Left cardiac atrium (tissue), 4 donors: ENCODE measurements at places on chromosomes 13 and 19.

- peak; percentile 9 for DNase-seq
Observed at GRCh38 chr19:46622118-46622446, 2.8 kb downstream of the PTGIR start.

DNA sequence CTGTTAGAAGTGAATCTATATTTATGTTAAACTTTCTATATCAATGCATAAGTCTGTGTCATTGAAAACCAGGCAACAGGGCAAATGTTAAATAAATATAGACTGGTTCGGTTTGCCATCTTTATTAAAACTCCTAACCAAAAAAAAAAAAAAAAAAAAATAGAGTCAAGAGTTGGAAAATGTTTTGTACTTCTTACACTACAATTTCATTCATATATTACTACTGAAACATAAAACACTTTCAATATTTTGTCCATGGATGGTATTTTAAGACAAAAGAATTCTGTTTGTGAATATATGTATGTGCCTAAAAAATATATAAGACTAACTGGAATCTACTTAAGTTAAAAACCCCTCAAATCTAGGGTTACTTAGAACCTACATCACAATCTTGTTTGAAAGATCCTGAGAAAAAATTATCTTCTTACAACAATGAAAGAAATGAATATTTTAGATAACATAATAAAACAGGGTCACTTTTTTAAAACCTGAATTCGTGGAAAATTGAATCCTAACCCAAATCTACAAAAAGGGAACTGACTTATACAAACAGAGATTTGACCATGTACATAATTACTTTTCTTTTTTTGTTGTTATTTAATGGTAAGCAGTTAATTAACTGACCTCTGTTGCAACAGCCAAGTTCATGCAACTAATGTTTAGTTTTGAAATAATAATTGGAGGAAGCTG, 5.1 kb downstream of the DACH1 start:
- DNase-seq: no peak

DNA sequence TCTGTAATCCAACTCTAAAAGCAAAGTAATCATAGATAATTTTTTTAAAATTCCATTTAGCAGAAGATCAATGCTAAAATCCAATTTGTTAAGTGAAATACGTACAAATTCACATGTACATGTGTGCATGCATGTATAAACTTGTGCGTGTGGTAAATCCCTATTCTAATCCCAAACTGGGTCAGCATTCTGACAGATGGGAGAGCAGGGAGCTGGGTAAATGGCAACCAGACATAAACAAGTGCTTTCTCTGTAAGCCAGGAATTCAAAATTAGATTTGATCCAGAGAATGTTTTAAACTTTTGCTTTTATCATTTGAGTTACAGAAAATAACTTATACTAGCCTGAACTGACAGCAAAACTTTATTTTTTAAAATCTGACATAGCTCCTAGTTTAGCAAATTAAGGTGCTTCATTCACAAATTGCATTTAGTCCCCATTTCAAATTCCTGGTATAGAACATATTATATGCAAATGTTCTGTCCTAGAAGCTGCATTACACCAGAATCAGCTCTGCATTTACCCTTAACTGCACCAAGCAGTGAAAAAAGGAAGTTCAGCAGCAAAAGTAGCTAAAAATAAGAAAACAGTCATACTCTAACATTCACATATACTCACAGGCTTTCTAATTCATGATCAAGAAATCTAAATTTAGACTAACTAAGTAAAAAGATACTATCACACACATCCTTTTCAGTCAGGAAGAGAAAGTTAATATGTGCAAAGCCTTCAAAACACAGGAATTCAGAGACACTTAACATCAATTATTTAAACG, 32.6 kb downstream of the UBL3 start:
- DNase-seq: no peak

DNA sequence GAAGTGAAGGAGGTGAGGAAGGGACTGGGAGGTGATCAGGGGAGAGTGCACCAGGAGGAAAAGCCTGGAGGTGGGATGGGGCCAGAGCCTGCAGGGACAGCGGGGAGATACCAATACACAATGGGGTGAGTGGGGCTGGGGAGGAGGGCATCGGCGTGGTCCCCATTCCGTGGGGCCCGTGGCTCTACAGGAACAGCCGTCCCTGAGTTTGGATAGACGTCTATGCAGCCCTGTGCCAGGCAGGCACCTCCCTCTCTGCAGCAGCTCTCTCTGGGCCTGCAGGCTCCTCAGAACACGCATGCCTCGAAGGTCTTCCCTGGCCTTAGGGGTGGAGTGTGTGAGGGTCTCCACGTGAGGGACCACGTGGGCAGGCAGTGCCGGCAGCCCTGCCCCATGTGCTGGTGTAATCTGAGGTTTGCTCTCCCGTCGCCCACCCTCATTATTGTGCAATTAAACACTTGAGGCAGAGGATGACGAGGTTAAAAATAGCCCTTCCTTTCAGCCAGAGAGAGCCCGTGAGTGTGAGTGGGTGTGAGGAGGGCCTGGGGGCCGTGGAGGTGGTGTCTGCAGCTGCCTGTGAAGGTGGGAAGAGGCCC, 16.5 kb downstream of the C2CD4C start:
- DNase-seq: peak; percentile 19

GRCh38 chr19:18412610-18413239, 6.5 kb upstream of the SSBP4 start:
- DNase-seq: no peak

DNA sequence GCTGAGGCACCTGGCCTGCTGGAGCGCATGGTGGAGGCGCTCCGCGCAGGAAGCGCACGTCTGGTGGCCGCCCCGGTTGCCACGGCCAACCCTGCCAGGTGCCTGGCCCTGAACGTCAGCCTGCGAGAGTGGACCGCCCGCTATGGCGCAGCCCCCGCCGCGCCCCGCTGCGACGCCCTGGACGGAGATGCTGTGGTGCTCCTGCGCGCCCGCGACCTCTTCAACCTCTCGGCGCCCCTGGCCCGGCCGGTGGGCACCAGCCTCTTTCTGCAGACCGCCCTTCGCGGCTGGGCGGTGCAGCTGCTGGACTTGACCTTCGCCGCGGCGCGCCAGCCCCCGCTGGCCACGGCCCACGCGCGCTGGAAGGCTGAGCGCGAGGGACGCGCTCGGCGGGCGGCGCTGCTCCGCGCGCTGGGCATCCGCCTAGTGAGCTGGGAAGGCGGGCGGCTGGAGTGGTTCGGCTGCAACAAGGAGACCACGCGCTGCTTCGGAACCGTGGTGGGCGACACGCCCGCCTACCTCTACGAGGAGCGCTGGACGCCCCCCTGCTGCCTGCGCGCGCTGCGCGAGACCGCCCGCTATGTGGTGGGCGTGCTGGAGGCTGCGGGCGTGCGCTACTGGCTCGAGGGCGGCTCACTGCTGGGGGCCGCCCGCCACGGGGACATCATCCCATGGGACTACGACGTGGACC, 9.7 kb upstream of the STRN4 start:
- DNase-seq: no peak

DNA sequence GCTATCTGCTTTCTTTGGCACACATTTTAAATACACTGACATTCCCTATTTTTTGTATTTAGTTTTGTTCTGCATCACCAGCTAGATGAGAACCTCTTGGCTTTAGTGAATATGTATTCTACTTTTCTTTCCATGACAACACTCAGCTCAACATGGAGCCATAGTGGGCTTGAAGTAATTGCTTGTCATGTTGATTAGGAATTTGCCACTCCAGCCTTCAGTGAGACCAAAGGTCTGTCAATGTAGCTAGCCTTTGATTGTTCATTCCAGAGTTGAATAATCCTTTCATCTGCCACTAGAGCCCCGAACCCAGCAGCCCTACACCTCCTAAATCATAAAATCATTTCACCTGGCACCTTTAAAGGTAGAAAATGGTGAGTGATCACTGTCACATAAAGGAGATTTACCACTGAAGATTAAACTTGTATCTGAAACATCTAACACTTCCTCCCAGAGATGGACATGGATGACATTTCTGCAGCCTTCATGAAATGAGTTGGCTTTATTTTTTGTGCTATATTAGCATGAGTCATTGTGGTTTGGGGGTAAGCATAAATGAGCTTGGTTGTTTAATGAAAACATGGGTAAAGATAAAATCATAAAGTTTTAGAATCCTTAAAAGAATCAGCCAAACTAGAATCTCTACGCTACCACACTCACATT, 29.2 kb upstream of the GARRE1 start:
- DNase-seq: no peak

- no peak for DNase-seq
Observed at GRCh38 chr13:25844559-25845434, 207.0 kb downstream of the SHISA2 start.

DNA sequence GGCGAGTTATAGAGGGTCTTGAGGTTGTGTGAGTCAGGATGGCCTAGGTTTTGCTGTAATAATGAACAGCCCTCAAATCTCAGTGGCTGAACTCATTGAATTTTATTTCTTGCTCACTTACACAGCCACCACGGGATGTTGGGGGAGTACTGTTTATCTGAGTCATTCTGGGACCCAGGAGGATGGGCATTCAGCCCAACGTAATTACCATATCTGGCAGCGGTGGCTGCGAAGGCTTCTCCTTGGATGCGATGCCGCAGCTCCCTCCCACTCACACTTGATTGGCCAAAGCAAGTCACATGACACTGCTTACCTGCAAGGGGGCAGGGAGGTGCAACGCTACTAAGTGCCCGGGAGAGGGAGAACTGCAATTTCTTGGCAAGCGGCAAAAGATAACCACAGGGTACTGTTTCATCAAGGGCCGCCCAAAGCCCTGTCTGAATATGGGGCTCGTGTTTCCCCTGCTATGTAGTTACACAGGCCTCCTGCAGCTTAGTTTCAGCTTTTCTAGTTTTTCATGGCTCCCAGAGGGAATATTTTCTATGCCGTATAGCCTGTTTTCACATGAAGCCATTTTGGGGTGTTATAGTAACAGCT, 19.9 kb downstream of the ZSWIM9 start:
- DNase-seq: no peak

DNA sequence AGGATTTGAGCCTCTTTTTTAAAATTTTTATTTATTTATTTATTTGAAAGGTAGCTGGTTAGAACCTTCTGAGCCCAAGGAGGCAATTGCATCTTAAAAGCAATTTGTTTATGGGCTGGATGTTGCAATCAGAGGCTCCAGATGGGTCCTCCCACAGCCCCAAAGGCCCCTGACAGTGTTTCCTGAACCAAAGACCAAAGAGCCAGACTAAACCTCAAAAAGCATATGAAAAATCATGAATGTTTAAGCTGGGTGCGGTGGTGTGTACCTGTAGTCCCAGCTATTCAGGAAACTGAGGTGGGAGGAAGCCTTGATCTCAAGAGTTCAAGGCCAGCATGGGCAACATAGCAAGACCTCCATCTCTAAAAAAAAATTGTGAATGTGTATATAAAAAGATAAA, 67.8 kb upstream of the RGCC start:
- DNase-seq: no peak

GRCh38 chr13:109990296-109990695, 203.9 kb upstream of the IRS2 start:
- DNase-seq: no peak

DNA sequence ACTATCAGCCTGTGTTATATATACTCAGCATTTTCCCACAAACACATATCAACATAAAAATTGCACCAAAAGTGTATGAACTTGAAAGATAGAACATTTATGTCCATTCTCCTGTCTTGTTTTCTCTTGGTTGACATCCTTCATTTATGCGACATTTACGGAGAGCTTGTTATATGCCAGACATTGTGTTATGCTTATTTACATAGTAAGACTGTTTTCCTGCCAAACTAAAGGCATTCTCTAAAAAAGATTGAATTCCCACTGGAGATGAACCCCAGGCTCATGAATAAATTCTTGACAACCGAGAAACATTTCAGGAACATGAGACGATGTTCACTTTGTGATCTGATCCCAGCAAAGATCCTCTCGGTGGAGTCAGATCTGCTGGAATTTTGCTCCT, 131.0 kb downstream of the RAP2A start:
- DNase-seq: no peak
